Lower leg skin (tissue), 4 donors: ENCODE measurements at places on chromosomes 12 and 14.
A peak's percentile ranks its signal among the peaks of the same experiment; 100 is the strongest.

DNA sequence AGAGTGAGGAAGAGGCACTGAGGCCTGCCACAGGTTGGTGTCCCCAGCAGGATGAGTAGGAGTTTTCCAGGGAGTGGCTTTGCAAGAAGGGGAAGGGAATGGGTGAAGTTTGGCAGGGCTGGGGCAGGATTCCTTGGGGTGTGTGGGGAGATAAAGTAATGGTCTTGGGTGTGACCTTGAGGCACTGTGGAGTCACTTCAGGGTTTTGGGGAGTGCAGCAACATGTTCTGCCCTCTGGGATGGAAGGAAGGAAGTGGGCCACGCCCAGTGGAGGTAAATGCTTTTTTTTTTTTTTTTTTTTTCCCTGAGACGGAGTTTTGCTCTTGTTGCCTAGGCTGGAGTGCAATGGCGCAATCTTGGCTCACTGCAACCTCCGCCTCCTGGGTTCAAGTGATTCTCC is 108.9 kb downstream of the ADCK1 start:
- DNase-seq = no peak

- DNase-seq = no peak
Measured at GRCh38 chr12:54940727-54941315, 43.7 kb downstream of the TESPA1 start.

DNA sequence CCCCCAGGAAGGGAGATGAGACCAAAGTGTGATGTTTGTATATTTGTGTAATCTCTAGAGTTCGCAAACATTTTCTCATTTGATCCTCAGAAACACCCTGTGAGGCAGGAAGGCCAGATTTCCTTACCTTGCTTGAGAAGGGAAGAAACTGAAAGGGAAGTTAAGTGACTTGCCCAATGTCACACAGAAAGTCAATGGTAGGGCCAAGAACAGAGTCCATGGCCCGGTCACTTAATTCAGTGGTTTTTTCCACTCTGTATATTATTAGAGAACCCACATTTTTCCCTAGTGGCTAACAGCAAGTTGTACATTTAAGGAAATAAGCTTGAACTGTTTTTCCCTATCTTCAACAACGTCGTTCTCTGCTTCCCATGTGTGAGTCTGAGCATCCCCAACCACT is 25.6 kb upstream of the CHPT1 start:
- DNase-seq = no peak

- DNase-seq = no peak
Measured at GRCh38 chr14:90263748-90264449, 7.5 kb downstream of the PSMC1 start.

GRCh38 chr12:53506881-53507602 is at the start of gene NPFF:
Gene NPFF, minus strand, starts transcription at chr12:53507484. Its CDS starts 10 bp downstream, at chr12:53507474.
- peak; percentile 61 for DNase-seq

GRCh38 chr12:39603065-39603464 is 16.5 kb downstream of the ABCD2 start:
- no peak for DNase-seq

DNA sequence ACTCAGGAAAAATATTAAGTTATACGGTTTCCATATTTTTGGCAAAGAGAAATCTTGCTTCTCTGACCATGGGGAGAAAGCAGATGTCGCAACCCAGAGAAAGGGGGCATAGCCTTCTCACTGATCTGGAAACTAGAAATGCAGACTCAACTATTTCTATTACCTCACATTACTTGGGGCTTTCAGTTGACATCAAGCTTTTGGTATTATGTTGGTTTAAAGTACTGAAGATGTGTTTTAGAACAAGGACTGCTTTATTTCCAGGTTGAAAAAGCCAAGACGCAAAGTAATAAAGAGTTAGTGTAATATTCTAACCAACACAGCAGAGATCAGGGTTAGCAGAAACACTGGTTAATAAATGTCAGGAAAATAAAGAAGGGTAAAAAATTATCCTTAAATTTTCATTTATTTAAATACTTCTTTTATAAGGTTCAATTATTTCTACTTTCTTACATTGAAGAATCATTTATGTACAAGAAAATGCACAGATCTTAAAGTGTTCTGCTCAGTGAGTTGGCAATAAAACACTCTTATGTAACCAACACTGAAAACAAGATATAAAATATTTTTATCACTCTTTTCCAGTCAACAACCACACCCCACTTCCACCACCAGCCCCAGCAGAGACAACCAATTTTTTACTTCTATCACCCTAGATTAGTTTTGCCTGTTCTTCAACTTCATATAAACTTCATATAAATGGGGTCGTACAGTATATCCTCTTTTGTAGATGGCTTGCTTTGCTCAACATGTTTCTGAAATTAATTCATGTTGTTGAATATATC is 26.0 kb downstream of the DCP1B start:
- no peak for DNase-seq

GRCh38 chr12:43711348-43711747 is 47.2 kb downstream of the PUS7L start:
- DNase-seq = no peak

- no peak for DNase-seq
Measured at GRCh38 chr14:75823334-75823733, 158.5 kb downstream of the TGFB3 start.

GRCh38 chr12:48451372-48451771 is 21.0 kb upstream of the ANP32D start:
- no peak for DNase-seq

GRCh38 chr14:24171422-24172260 is at the start of gene REC8:
Gene REC8, plus strand, starts transcription at chr14:24172080. Its CDS starts 473 bp downstream, at chr14:24172553.
- DNase-seq = no peak

- no peak for DNase-seq
Measured at GRCh38 chr12:3646561-3647241, 106.2 kb downstream of the CRACR2A start.

- DNase-seq = no peak
Measured at GRCh38 chr12:46752396-46752795, 73.4 kb downstream of the SLC38A4 start.

GRCh38 chr12:480831-481816 is 21.4 kb downstream of the B4GALNT3 start:
- DNase-seq = no peak

DNA sequence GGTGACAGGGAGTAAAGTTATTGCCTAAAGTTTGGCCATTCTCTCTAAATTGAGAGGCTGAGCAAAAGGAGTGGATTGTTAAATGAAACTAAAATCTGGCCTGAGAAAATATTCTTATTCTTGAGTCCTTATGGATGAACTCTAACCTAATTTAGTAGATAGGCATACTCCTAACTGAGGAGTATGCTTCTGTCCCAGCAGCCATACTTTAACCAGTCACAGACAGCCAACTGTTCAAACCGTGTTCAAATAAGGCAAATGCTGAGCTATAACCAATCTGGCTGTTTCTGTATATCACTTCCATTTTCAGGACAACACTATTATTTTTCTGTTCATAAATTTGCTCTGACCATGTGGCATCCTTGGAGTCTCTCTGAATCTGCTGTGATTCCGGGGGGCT is 75.9 kb upstream of the RERGL start:
- DNase-seq = no peak

GRCh38 chr12:12357719-12358461 is 1.0 kb downstream of the BORCS5 start:
- no peak for DNase-seq

GRCh38 chr12:106290666-106291065 is 11.9 kb upstream of the TCP11L2 start:
- DNase-seq = no peak

GRCh38 chr12:66941150-66941549 is 262.3 kb upstream of the GRIP1 start:
- DNase-seq = no peak

GRCh38 chr12:124684496-124684895 is 117.1 kb upstream of the NCOR2 start:
- DNase-seq = no peak

DNA sequence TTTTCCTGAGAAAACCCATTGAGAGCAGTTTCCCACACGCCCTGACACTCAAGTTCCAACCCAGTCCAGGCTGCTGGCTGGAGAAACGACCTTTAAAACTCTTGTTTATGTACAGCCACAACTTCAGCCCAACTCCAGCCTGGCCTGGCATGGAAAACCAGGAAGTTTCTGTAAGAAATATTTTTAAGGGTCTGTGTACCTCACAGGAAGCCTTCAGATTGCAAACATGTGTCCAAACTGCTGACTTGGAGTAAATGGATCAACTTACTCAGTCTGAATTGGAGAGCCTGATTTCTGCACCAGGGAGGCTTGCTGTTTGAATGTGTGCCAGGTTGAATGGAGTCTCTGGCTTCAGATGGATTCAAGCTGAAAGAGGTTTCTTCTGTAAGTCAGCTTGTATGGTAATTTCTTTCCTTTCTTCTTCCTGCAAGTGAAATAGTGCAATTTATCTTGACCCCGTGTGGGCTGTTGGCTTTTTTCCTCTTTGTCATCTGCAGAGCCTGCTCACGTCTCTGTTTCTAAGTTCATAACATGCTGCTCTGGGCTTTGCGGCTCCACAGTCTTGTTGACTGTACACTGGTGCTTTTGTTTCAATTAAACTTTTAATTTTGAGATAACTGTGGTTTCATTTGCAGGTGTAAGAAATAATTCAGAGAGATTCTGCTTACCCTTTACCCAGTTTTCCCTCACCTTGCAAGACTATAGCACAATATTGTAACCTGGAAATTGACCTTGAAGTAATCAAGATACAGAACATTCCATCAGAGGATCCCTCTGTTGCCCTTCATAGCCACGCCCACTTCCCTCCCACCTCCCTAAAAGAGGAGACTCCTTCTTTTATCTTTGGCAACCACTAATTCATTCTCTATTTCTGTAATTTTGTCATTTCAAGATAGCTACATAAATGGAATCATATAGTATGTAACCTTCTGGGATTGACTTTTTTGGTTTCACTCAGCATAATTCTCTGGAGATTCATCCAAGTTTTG is 109.7 kb upstream of the PRMT8 start:
- DNase-seq = no peak

DNA sequence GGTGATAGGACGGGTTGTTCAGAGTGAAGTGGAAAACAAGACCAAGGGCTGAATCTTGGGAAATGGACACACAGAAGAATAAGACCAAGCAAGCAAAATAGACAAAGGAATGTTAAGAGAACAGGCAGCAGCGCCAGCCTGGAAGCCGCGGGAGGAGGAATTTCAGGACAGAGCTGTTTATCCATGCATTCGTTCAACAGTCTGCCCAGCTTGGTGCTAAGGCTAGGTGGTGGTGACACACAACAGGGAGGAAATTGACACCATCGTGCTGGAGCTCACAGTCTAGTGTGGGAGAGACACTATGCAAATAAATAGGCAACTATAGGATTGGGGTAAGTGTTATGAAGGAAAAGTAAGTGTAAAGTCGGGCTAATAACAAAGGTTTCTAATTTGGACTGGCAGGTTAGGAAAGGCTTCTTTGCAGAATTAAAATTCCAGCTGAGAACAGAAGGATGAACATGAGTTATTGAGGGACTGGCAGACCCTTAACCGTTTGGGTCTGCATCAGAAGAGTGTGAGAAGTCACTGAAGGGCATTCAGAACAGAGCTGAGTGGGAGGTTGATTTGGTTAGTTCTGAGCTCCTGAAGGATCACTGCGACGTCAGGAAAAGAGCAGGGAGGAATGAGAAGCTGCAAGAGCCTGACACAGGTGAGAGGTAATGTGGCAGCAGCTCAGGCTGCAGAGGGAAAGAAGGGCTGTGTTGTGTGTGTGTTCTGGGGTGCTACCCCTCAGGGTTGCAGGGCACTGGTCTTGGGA is 242.6 kb upstream of the FKBP4 start:
- no peak for DNase-seq

GRCh38 chr12:53049571-53050318 is at the start of gene TNS2:
Gene TNS2, plus strand, starts transcription at chr12:53050065. Its CDS starts 121 bp downstream, at chr12:53050186.
- DNase-seq = peak; percentile 85

DNA sequence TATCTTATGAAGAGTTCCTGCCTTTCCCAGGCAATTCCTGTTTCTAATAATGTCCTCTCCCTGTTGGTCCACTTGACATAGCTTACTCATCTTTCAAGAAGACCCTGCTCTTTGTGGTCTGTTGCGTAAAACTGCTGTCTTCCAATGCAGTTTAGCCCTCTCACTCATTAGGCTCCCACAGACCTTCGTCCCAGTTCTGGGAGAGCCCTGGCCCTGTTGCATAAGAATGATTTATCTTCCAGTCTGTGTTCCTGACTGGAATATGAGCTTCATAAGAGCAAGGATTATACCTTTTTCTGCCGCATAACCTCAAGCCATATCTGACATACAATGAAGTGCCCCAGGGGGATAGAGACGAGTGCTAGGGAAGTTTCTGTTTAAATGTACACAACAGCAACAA is 365.9 kb upstream of the NOVA1 start:
- no peak for DNase-seq

- no peak for DNase-seq
Measured at GRCh38 chr14:98536256-98536655, 735.7 kb downstream of the BCL11B start.

DNA sequence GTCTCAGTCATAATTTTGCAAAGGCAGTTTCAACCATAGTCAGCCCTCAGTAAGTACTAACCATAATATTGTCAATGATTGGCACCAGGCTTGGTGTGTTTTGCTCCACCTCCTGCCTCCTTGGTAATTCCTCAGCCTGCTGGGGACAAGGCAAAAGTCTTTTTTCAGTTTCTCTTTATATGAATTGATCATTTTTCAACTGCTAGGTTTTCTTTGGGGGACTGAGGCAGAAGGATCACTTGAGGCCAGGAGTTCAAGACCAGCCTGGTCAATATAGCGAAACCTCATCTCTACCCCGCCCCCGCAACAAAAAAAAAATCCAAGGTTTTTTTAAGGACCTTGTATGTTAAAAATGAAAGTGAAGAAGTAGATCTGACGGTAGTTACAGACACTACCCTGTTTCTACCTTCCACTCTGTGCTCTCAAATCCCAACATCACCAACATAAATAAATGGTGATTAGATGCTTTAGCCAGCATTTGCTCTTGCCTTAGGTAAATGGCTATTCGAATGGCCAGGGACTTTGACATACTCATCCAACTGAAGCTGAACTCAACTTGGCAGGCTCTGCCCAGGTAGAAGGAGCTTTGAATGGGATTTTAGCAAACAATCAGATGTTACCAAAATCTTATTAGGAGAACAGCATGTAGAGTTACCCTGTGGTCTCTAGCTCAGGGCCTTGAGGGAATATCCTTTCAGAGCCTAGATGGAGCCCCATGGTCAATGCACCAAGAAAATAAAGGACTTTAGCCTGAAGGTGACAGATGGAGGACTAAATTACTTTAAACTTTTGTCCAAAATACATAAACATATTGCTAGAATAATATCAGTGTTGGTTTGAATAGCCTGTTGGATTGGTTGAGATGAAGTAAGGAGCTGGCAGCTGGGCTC is 126.9 kb upstream of the AMIGO2 start:
- no peak for DNase-seq
